ENCODE measurements at places on chromosomes 5 and 9. TPM values are rescaled to one million over a fixed set of nuclear protein-coding genes. Genes with fewer than 3 reads are reported as not detected.

- peak; percentile 93 for DNase-seq
Measured at GRCh38 chr5:88675708-88676636, 207.0 kb downstream of the MEF2C start.

GRCh38 chr5:140628711-140629110 lies 4.3 kb downstream of the CD14 start:
- no peak for DNase-seq

DNA sequence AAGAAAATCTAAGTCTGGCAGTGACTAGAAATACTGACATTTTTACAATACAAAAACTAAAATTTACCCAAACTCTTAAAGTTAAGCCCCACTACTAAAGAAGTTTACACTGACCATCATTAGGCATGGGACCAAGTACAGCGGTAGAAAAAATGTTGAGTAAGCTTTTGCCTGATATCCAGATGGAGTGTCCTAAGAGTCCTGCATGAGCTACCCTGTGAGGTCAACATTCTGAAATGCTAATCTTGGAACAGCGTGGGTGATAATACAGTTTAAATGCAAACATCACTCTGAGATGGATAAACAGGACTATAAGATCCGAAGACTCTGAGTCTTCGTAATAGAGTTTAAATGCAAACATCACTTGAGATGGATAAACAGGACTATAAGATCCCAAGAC lies 189.7 kb downstream of the DCP2 start:
- no peak for DNase-seq

The SNX30 gene
- total RNA-seq, result 13.8 TPM

The FOXD4L3 gene
- not detected for total RNA-seq

DNA sequence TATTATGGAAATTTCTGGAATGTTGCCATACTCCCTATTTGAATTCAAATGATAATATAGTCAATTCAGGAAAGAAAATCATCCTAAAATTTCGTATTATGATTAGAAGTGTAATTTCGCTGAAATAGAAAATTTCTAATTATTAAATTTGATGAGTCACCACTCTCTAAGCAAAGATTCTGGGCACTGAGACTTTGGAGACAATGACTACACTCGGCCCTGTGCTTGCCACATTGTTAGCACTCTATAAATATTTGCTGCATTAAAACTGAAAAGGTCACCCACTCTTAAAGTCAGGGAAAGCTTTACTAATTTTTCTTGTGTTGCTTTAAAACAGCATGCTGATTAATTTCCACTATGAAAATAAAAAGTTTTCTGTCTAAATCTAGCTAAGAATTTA lies 240.3 kb downstream of the TLE4 start:
- no peak for DNase-seq

DNA sequence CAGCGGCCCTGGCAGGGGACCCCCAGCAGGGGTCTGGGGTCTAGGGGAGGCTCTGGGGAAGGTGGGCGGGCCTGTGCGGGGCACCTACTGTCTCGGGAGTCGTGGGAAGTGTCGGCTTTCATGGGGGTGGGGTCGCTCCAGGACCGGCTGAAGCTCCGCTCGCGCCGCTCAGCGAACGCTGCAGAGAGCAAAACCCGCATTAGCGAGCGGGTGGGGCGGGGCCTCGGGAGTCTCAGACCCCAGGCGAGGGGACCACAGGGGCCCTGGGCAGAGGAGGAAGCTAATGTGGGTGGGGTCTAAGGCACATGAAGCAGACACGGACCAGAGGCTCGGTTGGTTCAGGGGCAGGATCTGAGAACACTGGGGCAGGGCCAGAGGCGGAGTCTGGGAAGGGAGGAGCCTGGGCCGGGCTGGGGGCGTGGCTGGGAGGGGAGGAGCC lies 5.5 kb downstream of the NSMF start:
- no peak for DNase-seq

The NR2F1 gene
- 6.5 TPM for total RNA-seq

DNA sequence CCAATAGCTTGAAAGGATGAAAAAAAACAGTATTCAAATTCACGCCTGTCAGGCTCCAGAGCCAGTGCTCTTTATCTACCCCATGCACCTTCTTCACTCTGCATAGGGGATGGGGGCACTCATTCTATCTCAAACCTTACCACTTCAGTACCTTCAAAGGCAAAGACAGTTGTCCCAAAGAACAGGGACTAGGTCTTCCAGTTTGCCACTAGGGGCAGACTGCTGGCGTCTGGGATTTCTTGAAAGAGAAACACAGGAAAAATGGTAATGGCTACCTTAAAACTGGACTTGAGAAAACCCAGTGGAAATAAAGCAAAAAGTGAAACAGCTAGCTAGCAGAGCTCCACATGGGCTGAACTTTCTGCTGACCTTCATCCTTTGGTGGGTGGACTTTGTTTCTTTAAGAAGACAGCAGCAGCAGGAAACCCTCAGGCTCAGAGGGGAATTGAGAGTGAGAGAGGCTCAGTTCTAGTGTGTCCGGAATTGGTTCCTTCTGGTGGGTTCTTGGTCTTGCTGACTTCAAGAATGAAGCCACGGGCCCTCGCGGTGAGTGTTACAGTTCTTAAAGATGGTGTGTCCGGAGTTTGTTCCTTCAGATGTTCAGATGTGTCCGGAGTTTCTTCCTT lies 41.0 kb upstream of the SLC36A1 start:
- DNase-seq, result peak; percentile 31

DNA sequence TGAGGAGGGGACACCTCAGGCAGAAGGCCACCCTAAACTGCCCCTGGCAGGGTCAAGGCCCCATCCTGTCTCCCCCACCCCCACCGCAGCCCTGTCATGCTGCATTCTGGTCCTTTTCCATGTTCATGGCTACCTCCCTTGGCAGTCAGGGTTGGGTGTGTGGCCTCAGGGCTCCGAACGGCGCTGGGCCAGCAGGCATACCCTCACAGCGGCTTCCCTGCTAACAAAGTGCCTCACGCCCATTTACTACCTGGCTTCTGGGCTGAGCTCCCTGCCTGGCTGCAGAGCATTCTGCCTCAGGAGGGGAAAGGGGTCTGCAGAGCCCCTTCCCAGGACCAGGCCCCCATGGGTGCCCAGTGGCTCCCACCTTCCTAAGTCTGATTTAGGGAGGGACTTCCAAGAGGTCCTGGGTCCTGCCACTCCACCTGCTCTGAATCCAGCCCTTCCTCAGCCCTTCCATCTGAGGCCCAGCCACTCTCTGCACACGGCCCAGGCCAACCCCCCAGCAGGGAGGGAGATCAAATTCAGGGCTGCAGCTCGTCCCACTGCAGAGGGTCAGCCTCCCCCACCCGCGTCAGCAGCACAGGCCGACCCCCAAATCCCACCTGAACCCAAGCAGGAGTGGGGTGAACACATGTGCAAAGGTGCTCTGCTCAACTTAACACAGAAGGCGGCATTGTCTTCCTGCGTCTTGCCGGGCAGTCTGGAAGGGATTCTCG lies 115.9 kb upstream of the PHYKPL start:
- DNase-seq, result no peak

GRCh38 chr9:19460243-19460642 lies 51.4 kb downstream of the ACER2 start:
- DNase-seq, result no peak

DNA sequence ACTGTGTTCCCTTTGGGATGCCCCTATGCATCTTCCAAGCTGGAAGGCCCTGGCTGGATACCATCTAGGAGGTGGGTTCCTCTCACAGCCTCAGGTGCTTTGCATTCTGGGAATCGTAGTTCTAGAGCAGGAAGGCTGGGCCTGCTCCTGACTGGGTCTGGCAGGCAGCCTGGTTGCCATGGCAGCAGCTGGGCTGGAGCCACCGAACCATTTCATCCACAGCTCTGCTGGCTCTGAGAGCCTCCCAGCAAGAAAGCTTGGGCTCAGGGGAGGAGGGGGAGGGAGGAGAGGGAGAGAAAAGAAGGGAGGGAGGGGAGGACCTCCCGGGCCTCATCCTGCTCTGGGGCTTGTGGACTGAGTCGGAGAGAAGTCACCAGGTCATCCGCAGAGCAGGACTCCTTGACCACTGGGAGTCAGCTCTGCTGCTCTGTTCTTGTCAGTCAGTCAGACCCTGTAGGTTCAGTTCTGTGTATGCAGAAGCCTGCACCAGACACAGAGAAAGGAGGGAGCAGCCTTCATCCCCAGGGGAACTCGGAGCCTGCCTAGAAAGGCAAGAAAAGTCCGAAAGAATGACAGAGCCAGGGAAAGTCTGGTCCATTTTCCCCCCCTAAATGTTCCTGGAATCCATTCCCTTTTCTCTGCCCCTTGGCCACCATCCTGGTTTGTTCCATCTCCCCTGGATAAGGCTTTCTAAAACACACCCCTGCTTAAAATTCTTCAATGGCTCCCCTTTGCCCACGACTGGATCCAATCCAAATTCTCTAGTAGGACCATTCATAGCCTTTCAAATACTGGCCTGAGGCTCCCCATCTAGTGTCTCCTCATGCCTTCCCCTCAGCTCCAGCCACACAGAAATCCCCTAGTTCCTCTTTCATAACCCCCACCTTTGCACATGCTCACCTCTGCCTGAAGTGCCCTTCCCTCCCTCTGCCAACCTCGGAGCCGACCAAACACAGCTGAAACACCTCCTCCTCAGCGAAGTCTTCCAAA lies 65.4 kb upstream of the ARAP3 start:
- DNase-seq, result peak; percentile 42

The GFPT2 gene
- 18.8 TPM for total RNA-seq

GRCh38 chr9:91048749-91049148 lies 247.1 kb downstream of the SYK start:
- DNase-seq, result no peak

DNA sequence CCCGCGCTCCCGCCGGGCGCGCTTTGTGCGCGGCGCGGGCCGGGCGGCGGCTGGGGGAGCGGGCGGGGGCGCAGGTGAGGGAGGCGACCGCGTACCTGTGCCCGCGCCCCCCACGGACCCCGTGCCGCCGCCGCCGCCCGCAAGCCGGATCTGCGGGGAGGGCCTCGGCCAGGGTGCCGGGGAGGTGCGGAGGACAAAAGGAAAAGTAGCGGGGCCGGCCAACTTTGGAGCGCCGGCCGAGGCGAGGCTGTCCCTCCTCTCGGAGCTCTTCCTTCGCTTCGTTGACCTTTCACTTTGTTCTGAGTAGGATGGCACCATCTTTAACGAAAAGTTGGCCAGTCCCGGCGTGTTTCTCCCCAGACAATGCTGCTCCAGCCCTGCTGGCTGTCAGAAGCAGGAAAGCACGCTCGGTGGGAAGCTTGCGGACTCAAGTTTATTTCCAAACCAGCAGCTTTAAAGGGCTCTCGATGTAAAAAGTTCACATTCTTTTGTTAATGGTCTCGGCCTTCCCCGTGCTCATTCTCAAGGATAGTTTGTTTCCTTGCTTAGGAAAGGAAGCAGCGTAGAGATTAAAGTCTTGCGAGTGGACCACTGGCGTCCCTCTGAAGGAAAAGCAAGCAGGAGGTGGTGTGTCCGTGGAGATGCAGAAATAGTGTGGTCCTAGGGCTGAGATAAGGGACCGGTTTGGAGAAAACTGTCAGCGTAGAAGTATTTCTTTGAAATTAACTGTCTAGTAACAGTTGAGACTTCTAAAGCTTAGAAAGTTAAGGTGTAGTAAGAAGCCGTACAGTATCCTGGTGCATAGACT lies 639 bp downstream of the EHMT1 start:
- DNase-seq, result no peak

- no peak for DNase-seq
Measured at GRCh38 chr5:74041913-74042312, 415.9 kb downstream of the ARHGEF28 start.

DNA sequence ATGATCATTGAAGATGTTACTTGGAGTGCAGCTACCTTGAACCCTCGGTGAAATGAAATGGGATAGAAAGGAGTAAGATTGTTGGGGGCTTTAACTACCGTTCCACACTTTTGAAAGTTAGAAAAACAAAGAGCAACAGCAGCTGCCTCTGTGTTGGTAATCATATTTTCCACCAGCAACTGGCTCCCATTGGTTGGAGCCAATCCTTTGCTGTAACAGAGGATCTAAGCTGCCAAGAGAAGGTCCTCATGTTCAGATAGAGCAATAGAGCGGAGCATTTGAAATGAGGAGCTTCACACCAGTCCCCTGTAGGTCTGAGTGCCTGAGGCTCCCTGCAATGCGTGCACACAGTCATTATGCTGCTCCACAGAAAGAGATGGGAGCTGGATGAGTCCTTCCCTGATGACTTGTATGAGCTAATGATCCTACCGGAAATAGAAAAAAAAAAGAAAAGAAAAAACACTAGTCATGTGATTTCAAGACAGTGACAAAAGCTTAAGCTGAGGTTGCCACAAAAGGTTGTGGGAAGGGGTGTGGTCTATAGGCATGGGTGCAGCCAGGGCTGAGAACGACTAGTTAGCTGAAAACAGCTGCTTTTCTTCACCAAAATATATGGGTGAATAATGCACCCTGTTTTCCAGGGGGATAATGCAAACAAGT lies 300.7 kb downstream of the MLLT3 start:
- peak; percentile 7 for DNase-seq

- DNase-seq, result no peak
Measured at GRCh38 chr9:6984941-6985578, 227.3 kb downstream of the KDM4C start.

The AUH gene
- 12.9 TPM for total RNA-seq

DNA sequence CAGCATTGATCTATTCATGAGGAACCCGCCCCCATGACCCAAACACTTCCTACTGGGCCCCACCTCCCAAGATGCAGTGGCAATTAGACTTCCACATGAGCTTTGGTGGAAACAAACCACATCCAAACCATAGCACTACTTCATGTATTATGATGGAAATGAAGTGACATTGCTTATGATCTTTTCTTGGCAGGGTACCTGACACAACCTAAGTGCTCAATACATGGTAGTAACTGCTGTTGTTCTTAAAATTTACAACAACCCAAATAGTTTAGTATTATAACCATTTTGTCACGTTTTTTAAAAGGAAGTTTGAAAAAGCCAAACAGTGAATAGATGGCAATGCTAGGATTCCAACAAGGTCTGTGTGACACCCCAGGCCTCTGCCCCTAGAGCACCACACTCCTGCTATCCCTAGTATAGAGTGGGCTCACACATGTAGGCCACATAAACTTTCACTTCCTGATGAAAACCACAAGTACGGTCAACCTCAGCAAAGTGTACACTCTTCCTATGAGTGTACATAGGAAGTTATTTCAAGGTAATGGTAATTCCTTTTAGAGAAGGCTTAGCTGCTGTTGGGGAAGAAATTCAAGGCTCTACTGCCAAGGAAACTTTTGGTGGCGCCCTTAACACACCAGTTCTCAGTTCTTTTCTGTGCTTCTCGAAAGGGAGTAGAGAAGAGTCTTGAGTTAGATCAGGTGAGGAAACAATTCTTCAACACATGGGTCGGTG lies 97.6 kb downstream of the ARSB start:
- DNase-seq, result no peak

Data from H4 (cell line).